RWPE2 (cell line): ENCODE measurements at places on chromosomes 16 and 17.
A peak's percentile ranks its signal among the peaks of the same experiment; 100 is the strongest.

DNA sequence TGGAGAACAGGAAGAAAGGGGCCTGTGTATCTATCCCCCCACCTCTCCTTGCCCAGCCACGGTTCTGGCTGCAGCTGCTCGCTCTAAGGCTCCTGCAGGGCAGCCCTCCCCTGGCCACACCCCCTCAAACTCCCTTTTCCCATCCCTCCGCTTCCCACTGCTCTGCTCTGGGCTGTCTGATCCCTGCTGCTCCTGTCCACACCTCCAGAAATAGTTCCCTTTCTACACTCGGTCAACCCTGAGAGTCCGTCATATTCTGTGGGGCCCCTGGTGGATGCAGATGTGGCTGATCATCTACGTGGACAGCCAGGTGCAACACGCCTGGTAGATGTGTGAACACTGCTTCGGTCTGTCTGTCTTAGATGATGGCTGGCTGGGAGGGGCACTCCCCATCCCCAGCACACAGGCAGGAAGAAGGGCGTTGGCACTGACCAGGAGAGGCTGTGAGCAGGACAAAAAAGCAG, 19.3 kb upstream of the KRT19 start:
- DNase-seq, result no peak

GRCh38 chr17:76547183-76547641, 7.4 kb downstream of the PRCD start:
- peak; percentile 73 for DNase-seq

DNA sequence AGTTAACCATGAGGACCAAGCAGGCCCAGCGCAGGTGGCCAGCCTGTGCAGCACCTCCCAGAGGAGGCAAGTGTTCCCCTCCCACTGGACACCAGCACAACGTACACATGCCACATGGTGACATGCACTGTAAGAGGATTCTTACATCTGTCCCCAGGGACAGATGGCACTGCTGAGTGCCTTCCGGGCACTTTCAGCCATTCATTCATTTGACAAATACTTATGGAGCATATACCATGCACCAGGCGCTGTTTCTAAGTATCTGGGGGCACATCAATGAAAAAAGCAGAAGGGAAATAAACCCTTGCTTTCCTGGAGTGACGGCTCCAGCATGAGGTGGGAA, 79.6 kb downstream of the GAS7 start:
- no peak for DNase-seq

- DNase-seq, result no peak
Observed at GRCh38 chr16:27538528-27538927, 11.2 kb downstream of the GTF3C1 start.

GRCh38 chr17:65261682-65262636, 124.8 kb downstream of the RGS9 start:
- no peak for DNase-seq

- DNase-seq, result no peak
Observed at GRCh38 chr17:77959926-77960521, 1.5 kb downstream of the TNRC6C start.

GRCh38 chr16:86455640-86456039, 54.7 kb upstream of the FOXF1 start:
- no peak for DNase-seq

- no peak for DNase-seq
Observed at GRCh38 chr17:38897176-38897575, 27.3 kb downstream of the LASP1 start.

- DNase-seq, result no peak
Observed at GRCh38 chr17:45146890-45147580, 1.2 kb upstream of the HEXIM1 start.

DNA sequence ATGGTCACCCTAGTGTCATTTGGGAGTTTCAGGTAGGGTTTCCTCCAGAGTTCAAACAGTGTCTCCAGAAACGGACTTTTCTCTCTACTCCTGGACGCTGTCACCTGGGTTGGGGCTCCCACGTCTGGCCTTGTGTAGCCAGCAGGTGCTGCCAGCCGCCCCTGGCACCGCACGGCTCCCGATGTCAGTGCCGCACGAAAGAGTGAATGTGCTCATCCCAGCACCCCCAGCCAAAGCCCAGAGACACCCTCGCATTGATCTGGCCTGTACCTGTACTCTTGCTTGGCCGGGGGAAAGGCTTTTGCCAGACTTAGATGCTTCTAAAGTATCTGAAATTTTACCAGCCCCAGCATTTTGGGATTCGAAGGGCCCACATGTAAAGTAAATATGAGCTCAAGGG, 351.9 kb downstream of the C16orf95 start:
- no peak for DNase-seq

GRCh38 chr17:8754890-8755289, 3.5 kb downstream of the SPDYE4 start:
- no peak for DNase-seq

DNA sequence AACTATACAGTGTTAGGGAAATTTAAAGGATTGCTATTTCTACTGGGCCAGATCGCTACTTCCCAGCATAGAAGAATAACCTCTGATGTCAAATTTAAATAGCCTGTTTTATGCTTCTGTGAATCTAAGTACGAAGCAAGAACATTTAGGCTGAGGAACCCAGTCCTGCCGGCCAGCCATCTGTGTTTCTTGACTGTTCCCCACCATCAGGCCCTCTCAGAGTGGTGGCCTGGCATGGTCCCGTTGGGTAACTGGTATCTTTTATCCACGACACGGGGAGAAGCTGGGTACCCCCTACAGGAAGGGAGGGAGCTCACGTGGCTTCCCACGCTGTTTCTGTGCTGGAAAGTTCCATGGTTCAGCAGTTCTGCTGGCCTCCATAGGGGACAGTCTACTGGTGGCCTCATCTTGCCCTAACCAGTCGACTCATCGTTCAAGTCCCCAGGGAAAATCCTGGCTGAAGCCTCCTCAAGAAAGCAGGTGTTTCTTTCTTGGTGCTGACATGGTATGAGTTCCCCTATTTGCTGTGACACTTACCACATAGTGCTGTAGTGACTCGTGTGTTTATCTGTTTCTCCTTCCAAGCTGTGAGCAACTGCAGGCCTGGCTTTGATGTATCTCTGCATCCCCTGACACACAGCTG, 201.7 kb upstream of the NLRP1 start:
- DNase-seq, result no peak

GRCh38 chr16:19382887-19383816, 34.5 kb upstream of the TMC5 start:
- DNase-seq, result no peak

DNA sequence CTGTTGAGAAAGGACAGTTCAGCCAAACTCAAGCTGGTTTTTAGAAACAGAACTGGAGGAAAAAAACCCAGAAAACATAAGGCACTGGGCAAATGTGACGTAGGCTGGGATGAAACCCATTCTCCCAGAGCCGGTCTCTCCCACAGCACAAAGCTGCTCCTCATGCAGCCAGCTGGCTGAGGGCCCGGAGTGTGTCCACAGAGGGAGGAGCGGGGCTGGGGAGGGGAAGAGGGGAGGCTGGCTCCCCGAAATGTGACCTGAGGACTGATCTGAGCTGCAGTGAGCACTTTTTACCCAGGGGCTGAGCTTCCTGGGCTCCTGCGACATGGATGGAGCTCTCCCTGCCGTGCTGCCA, 20.8 kb downstream of the FOXF1 start:
- DNase-seq, result no peak

GRCh38 chr16:88651276-88651988, 579 bp upstream of the CYBA start:
- no peak for DNase-seq

- no peak for DNase-seq
Observed at GRCh38 chr17:82105882-82106687, 8.0 kb upstream of the FASN start.

GRCh38 chr17:68507576-68507975, 4.7 kb upstream of the PRKAR1A start:
- no peak for DNase-seq

DNA sequence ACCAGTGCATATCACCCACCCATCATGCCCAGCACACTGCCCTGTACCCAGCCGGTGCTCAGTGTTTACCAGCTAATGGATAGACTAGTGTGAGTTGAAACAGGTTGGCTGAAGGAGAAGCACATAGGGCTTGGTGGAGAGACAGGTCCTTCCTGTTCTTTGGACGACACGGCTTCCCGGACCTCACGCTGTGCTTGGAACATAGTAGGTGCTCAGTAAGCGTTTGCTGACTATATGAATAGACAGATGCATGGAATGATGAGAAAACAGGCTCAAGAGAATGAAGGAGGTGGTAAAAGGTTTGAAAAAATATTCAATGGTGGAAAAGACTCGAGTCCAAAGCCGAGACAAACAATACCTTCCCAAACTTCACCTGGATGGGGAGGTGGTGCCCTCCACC, 6.8 kb upstream of the FADS6 start:
- DNase-seq, result no peak

- DNase-seq, result peak; percentile 46
Observed at GRCh38 chr17:338442-339192, 14.0 kb downstream of the RPH3AL start.

GRCh38 chr16:65989861-65990604, 376.5 kb upstream of the CDH5 start:
- DNase-seq, result no peak

- no peak for DNase-seq
Observed at GRCh38 chr17:1590747-1591473, 28.3 kb upstream of the PITPNA start.

DNA sequence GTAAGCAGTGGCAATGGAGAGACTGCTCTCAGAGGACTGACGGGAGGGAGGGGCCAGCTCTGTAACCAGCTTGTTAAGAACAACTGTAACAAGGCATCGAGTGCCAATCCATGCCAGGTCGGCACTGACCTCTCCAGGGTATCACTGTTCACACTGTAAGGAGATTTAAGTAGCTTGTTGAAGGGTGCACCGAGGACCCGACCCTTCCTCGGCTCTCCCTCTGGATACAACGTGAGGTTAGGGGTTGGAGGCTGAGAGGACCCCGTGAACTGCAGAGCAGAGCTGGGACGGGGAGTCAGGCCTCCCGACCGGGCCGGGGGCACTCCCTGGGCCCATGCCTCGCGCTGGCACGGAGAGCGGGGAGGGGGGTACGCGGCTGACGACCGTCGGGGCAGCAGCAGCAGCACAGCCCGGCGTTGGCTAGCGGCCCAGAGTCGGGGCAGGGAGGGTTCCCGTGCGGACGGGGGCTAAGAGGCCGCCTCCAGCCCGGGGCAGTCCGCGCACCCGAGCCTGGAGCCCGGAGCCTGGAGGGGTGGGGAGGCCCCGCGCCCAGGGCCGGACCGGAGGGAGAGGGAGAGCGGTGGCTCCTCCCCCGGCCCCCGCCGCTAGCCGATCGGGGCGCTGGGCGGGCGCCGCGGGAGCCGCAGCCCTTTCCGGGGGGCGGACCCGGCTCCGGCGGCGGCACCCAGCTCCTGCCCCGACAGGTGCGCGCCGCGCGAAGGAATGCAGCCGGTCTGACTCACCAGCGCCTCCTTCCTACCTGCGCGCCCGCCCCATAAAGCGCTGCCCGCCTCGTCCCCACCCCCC, at the start of gene ITGB4:
Gene ITGB4 (plus strand): TSS at position 804 of the 807 bp plus-strand sequence. CDS start 3,245 bp downstream, outside the sequence.
- DNase-seq, result peak; percentile 98

DNA sequence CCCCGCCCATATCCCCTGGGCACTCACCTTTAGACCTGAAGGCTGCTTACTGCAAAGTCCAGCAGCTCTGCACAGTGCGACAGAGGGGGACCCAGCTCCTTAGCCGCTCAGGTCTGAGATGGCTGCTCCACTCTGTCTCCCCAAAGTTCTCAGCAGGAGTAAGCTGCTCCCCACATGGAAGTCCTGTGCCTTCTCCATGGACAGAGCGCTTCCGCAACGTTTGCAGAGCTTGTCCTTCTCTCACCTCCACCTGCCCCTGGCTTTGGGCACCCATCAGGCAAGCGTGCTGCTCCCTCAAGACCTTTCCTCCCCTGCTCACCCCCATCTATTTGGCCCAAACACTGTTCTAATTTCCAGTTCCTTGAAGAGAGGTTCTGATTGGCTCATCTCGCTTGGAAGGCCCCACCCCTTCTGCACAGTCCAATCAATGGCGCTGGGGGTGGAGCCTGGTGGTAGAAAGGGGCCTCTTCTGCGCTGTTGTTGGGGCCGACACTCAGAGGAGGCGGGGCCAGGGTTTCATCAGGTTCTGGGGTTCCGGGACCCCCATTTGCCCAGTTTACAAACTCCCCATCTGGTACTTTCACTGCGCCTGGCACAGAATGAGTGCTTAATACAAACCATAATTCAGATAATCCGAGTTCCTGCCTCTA, 137.2 kb downstream of the CYLD start:
- DNase-seq, result no peak

DNA sequence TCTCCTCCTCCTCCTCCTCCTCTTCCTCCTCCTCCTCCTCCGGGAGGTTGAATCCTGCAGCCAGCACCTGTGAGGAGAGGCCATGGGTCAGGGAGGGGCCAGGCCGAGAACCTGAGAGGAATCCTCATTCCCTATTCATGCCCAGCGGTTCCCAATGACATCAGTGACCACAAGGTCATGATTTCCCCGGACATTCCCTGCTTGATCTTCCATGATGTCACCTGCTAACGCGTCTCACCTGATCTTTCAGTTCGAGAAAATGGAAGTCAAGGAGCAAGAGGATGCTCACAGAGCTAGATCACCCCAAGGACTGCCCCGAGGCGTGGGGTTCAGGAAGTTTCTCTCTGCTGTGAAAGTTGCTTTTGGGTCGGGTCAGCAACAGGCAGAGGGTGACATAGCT, 5.4 kb downstream of the APOBR start:
- no peak for DNase-seq

DNA sequence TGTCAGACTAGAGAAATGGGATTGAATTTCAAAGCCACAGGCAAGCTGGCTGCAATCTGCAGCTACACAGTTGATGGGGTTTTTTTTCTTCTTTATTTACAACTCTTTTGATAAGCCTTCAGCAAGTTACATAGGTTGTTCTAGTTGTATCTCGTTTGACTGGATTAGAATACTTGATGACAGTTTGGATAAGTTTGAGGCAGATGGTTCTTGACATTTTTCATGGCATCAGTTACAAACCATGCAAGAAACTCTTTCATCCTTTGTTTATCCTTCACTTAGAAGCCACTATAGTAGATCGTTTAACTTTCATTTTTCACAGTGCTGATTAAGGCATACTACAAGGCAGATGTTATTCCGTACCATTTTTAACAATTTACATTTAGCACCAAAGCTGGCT, 238.9 kb downstream of the TOX3 start:
- no peak for DNase-seq

GRCh38 chr17:73949903-73950592, 253.4 kb upstream of the RPL38 start:
- DNase-seq, result no peak

DNA sequence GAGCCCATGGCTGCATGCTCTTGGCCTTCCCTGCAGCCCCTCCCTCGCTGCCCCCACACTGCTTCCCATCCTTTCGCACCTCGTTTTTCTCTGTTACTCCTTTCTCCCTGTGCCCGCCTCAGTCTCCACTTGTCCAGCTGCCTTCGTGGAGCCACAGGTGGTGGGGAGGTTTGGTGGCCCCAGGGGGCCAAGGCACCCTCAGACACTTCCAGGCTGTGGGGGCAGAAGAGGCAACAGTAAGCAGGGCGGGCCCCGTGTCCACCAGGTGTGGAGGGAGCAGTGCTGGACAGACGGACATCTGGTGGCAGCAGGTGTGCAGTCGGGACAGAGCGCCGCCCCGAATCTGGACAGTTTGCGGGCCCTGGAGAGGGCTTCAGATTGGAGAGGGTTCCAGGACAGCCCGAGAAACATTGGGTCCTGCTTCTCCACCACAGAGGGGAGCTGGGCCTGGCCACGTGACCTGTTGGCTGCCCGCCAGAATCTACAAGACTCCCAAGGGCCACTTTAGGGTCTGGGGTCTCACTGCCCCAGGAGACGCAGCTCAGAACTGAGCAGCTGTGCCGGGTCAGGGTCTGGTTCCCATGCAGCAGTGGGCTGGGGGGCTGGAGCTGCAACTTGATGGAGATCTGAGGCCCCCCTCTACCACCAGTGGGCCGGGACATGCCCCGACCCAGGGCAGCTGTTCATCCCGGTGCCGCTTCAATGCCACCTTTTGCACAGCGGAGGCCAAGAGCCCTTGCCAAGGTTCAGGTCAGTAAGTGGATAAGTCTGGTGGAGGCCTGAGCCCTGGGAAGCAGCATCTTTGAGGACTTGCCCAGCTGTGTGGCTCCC, 22.8 kb downstream of the BAHCC1 start:
- DNase-seq, result no peak
